ENCODE measurements at places on chromosomes 5 and 9. TPM values are rescaled to one million over a fixed set of nuclear protein-coding genes. Genes with fewer than 3 reads are reported as not detected.

Gene BHMT2
- total RNA-seq: not detected

DNA sequence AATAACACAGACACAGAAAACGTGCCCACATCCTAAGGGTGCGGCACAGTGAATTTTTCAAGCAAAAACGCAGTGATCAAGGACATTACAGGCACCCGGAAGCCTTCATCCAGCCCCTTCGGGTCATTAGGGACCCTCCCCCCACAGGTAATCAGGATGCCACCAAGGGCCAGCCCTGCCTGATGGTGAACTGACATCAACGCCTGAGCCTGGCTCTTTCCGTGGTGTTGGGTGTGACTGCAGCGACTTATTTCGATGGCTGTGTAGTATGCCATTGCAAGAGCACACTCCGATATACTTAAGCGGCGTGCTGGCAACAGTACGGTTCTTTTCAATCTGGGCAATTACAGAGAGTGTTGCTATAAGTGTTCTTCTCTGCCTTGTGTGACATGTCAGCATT is 310.0 kb upstream of the IRX1 start:
- no peak overlapping the region for H3K4me3 ChIP-seq
- no peak for DNase-seq
- H3K27ac ChIP-seq: no peak overlapping the region
- H3K27me3 ChIP-seq: peaks cover 8% of the 10 kb centered on the region
- H3K4me1 ChIP-seq: no peaks in the 10 kb centered on the region
- peaks cover 8% of the 10 kb centered on the region for H3K36me3 ChIP-seq

DNA sequence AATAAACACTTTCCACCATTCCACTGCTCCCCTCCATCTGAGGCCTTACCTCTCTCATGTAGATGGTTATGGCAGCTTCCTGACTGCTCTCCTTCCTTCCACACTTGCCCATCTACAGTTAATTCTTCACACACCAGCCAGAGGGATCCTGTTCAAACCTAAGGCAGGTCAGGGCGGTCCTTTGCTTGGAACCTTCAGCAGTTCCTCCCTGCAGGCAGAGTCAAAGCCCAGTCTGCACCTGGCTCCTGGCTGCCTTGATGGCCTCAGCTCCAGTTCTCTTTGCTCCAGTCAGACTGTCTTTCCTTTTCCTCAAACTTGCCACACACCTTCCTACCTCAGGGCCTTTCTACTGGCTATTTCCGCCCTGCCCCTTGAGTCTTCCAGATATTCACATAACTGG is 30.2 kb upstream of the NR3C1 start:
- no peaks in the 10 kb centered on the region for H3K36me3 ChIP-seq
- no peak for DNase-seq
- no peak overlapping the region for H3K27ac ChIP-seq
- H3K4me1 ChIP-seq: peaks cover 6% of the 10 kb centered on the region
- H3K4me3 ChIP-seq: no peak overlapping the region
- H3K27me3 ChIP-seq: peaks cover 2% of the 10 kb centered on the region

Gene PNPLA7
- total RNA-seq: 3.9 TPM

DNA sequence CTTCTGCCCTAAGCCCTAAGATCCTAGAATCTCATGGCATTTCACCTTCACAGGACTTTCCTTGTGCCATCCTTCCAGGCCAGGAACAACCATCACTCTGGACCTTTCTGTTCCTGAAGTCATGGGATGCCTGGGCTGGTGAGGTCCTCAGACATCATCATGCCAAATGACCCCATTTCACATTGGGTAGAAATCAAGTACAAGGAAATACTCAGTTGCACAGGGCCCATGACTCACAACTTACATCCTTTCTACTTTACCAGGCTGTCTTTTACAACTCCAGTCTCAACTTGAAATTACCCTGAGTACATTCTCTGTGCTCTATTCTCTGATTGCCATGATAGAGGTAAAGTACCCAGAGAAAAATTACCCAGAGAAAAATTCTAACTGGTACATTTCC is 167.1 kb downstream of the PIK3R1 start:
- H3K4me1 ChIP-seq: peaks cover 8% of the 10 kb centered on the region
- H3K4me3 ChIP-seq: no peak overlapping the region
- no peaks in the 10 kb centered on the region for H3K36me3 ChIP-seq
- DNase-seq: no peak
- peaks cover 2% of the 10 kb centered on the region for H3K27me3 ChIP-seq

GRCh38 chr5:122559676-122560075 is 215.2 kb upstream of the SNX2 start:
- H3K27ac ChIP-seq: no peak overlapping the region
- no peak overlapping the region for H3K4me3 ChIP-seq
- no peak for DNase-seq
- peaks cover 4% of the 10 kb centered on the region for H3K27me3 ChIP-seq
- no peaks in the 10 kb centered on the region for H3K4me1 ChIP-seq

Gene ORM2
- total RNA-seq: not detected

- no peak for DNase-seq
- H3K36me3 ChIP-seq: no peaks in the 10 kb centered on the region
- H3K27ac ChIP-seq: no peak overlapping the region
- peaks cover 70% of the 10 kb centered on the region for H3K4me1 ChIP-seq
Measured at GRCh38 chr5:58074222-58074621, 385.7 kb downstream of the PLK2 start.

Gene SPINK4
- total RNA-seq: not detected

- peaks cover 32% of the 10 kb centered on the region for H3K4me1 ChIP-seq
- H3K36me3 ChIP-seq: peaks cover 4% of the 10 kb centered on the region
- H3K4me3 ChIP-seq: peak overlapping the region; percentile 72
- H3K27ac ChIP-seq: no peak overlapping the region
Measured at GRCh38 chr5:140109018-140109758, 4.7 kb upstream of the PURA start.

Gene TYRP1
- 0.23 TPM for total RNA-seq

GRCh38 chr5:121762426-121762825 is 89.3 kb upstream of the FTMT start:
- DNase-seq: no peak
- no peak overlapping the region for H3K27ac ChIP-seq
- no peaks in the 10 kb centered on the region for H3K27me3 ChIP-seq
- no peak overlapping the region for H3K4me3 ChIP-seq

Gene OGN
- total RNA-seq: not detected

GRCh38 chr5:72112389-72112788 is 5.1 kb downstream of the MAP1B start:
- no peak for DNase-seq
- peaks cover 3% of the 10 kb centered on the region for H3K27me3 ChIP-seq
- peaks cover 62% of the 10 kb centered on the region for H3K4me1 ChIP-seq
- H3K4me3 ChIP-seq: no peak overlapping the region

Gene OMD
- total RNA-seq: not detected

Gene SMIM33
- total RNA-seq: not detected

GRCh38 chr5:69212022-69212421 is 22.6 kb downstream of the CENPH start:
- H3K27me3 ChIP-seq: peaks cover 1% of the 10 kb centered on the region
- H3K36me3 ChIP-seq: no peaks in the 10 kb centered on the region
- DNase-seq: no peak

DNA sequence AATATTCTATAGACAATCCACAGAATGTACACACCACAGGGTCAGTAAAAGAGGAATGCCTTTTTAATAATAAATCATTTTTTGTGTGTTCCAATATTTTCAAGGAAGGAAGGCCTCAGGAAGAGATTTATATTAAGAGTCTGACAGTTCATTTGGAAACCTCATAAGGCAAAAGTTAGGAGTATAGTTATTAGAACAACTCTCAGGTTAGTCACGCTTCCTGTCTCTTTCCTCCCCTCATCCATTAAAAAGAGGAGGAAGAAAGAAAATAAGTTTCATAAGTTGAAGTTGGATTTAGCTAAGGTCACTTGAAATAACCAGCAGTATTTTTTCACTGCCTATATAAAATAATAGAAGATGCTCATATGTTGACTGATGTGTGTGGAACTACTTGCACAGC is 863.2 kb downstream of the PTPRD start:
- no peaks in the 10 kb centered on the region for H3K36me3 ChIP-seq
- no peaks in the 10 kb centered on the region for H3K27me3 ChIP-seq
- H3K4me3 ChIP-seq: no peak overlapping the region
- peaks cover 11% of the 10 kb centered on the region for H3K4me1 ChIP-seq
- H3K27ac ChIP-seq: no peak overlapping the region

DNA sequence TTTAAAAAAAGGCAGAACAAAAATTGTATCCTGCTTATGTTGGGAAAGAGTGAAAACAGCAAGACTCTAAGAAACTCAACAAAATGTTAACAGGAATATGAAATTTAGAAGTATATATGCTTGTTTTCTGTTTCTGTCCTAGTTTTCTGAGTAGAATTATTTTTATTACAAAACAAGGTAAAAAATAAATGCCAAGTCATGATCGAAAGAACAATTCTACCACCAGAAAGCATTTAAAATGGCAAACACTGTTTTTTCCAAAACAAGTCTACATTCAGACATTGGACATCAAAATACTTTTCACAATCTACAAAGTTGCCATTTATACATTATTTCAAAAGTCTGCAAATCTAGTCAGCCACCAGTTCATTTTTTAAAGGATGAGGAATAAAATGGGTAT is 102.6 kb downstream of the TLE1 start:
- peak overlapping the region; percentile 13 for H3K27ac ChIP-seq
- peaks cover 6% of the 10 kb centered on the region for H3K27me3 ChIP-seq
- no peak for DNase-seq
- peaks cover 33% of the 10 kb centered on the region for H3K4me1 ChIP-seq
- no peak overlapping the region for H3K4me3 ChIP-seq

DNA sequence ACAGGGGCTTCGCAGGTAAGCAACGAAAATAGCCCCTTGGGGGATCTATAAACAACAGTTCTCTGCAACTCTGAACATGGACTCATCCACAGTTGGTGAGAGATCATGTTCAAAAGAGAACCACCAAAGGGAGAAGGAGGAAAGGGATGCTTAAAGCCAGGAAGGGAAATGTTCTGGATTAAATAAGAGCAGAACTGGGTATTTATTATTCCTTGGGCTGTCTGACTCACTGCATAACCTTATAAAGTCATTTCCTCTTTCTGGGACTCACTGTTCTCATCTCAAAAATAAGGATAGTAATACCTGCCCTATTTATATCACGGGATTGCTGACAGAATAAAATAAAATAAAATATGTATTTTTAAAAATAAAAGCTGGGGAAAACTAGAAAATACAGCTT is 11.2 kb upstream of the MARCHF3 start:
- no peak overlapping the region for H3K27ac ChIP-seq
- H3K27me3 ChIP-seq: peaks cover 2% of the 10 kb centered on the region
- H3K4me3 ChIP-seq: no peak overlapping the region
- DNase-seq: no peak

GRCh38 chr9:33167084-33167971 is at the start of gene B4GALT1:
TSS of gene B4GALT1 (minus strand) at chr9:33167336. CDS start at chr9:33167169, 167 bp downstream.
- DNase-seq: peak; percentile 98
- H3K36me3 ChIP-seq: peaks cover 9% of the 10 kb centered on the region
- H3K4me1 ChIP-seq: peaks cover 61% of the 10 kb centered on the region
- H3K27ac ChIP-seq: peak within 1 kb of the TSS; percentile 74
- H3K27me3 ChIP-seq: peaks cover 20% of the 10 kb centered on the region

DNA sequence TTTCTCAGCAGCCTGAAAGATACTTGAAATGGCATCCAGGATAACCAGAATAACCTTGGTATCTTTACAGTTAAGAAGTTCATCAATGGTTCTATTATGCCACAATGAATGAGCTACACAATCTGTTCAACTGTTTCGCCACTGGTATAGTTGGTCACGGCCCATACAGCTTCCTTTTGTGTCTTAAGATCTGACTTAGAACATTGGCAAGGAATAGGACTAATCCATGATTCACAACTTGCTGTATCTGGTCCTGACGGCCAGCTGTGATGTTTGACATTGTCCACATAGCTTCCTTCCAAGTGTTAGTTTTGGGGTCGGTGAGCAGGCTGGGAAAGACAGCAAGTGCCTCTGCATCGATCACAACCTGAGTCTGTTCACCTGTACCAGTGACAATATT is 113.3 kb upstream of the RAD23B start:
- H3K27me3 ChIP-seq: peaks cover 1% of the 10 kb centered on the region
- no peak for DNase-seq
- H3K27ac ChIP-seq: no peak overlapping the region
- no peak overlapping the region for H3K4me3 ChIP-seq
- peaks cover 5% of the 10 kb centered on the region for H3K4me1 ChIP-seq
- no peaks in the 10 kb centered on the region for H3K36me3 ChIP-seq

Gene PCDHGA12
- 3.8 TPM for total RNA-seq
